Kasumi-1 (cell line): ENCODE measurements at places on chromosomes 1 and 21.
A peak's percentile ranks its signal among the peaks of the same experiment; 100 is the strongest.

GRCh38 chr1:43007377-43008114 is 48.9 kb upstream of the SLC2A1 start:
- DNase-seq = no peak

GRCh38 chr1:203915811-203916210 is 54.4 kb downstream of the SNRPE start:
- no peak for DNase-seq

DNA sequence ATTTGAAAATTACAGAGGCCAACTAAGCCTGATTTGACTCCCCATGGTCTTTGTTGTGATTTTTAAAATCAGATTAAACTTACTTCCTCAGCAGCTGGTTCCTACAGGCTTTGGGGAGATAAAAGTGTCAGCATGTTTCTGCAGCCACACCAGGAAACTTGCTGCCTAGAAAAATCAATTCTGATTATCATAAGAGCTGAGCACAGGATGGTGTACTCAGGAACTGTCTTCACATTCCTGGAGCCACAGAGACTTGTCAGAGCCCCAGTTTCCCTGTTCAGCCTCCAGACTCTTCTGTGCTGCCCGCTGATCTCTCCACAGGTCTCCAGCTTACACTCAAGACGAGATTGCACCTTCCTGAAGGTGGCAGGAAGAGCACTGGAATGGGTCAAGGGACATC is 23.9 kb downstream of the RAB3B start:
- no peak for DNase-seq

GRCh38 chr1:116122955-116123757 is 12.0 kb downstream of the MAB21L3 start:
- no peak for DNase-seq

DNA sequence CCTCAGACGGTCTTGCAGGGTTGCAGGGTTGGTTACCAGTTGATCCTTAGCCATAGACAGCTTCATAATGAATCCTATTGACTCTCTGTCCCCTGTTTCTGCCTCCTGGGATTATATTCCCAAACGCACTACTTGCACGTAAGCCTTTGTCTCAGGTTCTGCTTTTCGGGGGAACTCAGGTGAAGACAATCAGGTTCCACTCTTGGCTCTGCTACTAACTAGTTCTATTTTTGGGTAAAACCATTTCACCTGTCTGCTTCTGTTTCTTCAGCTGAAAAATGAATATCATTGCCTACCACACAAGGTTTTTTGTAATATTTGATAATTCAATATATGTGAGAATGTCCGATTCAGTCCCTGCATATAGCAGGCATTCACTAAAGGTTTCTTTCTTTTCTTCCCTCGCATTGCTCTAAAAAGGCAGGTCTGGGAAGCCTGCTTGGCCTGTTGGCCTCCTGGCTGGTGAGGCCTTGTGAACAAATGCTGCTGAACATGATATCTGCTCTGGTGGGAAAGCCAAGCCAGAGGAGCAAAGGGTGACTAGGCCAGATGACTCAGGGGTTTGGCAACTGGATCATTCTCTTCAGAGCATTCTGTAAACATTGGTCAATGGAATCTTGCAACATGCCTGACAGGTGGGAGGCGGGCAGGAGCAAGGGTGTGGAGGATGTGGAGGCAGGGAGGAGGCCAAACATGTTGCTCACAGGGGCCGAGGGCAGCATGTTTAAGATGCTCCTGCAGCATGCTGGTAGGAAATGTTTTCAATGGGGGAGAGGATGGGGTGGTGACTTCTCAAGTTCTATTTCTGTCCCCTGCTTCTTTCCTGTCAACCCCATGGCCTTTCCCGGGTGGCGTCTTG is 23.8 kb downstream of the IER5 start:
- DNase-seq = no peak

GRCh38 chr1:206982216-206982615 is 12.0 kb upstream of the FCAMR start:
- DNase-seq = peak; percentile 64

- DNase-seq = no peak
Observed at GRCh38 chr1:22572818-22573217, 9.5 kb downstream of the EPHA8 start.

- no peak for DNase-seq
Observed at GRCh38 chr1:172670316-172670715, 11.4 kb downstream of the FASLG start.

- no peak for DNase-seq
Observed at GRCh38 chr1:222539951-222540597, 7.8 kb downstream of the HHIPL2 start.

DNA sequence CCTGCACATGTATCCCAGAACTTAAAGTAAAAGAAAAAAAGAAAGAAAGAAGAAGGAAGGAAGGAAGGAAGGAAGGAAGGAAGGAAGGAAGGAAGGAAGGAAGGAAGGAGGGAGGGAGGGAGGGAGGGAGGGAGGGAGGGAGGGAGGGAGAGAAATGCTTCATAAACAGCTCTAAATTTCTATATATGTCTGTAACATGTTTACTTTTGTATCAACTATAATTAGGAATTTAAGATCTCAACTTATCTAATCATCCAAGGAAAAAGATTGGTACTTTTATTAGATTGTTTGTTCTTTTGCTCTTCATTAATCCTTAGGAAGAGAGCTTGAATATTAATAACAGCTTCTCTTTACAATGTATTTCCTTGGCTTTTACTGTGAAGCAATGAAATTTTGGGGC is 195.4 kb upstream of the PRMT6 start:
- DNase-seq = no peak

- no peak for DNase-seq
Observed at GRCh38 chr21:46187261-46187660, 3.0 kb upstream of the SPATC1L start.

DNA sequence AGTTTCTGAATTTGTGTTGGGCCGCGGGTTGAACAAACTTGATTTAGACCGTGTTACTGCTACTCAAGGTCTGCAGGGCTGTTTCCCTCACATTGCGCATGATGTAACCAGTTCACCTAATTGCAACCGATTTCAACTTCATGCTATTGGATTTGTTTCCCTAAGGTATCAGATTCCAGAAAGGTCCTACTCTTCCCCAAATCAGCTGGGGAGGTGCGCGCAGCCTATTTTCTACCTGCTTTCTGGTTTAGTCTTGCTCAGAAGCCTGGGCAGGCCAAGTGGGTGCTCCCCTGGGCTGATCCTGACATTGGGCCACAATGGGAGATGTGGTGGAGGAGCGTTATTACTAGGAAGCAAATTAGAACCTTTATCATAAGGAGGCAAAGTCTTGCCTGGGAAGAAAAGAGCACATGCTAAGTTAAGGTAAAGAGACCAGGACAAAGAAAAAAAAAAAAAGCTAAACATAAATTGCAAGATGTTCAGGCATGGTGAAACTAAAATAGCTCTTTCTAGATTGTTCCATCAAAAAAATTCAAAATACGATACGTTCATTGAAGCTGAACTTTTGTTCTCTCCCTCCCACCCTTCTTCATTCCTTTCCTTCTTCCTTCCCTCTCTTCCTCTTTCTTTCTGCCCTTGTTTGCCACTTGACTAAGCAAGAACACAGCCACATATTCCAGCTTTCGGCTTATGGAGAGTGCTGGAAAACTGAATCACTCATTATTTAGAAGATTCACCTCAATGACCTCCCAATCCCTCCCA is 28.8 kb upstream of the TARBP1 start:
- no peak for DNase-seq

- no peak for DNase-seq
Observed at GRCh38 chr21:32887026-32887425, 115.5 kb upstream of the PAXBP1 start.

DNA sequence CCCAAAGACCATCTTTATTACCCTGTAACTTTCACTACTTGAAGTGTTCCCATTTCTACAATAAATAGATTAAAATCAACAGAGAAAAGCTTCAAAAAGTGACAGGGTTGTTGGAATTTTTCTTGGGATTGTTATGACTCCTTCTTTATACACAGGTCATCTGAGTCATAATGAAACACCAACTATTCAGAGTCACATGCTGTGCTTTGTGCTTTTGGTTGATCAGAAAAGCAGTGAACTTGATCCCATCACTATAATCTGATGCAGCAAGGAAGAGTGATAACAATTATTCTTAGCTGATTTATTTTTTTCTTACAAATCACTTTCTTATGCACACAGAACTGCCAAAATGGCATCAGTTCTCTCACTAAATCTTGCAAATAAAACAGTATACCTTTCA is 422.9 kb downstream of the PTBP2 start:
- no peak for DNase-seq

DNA sequence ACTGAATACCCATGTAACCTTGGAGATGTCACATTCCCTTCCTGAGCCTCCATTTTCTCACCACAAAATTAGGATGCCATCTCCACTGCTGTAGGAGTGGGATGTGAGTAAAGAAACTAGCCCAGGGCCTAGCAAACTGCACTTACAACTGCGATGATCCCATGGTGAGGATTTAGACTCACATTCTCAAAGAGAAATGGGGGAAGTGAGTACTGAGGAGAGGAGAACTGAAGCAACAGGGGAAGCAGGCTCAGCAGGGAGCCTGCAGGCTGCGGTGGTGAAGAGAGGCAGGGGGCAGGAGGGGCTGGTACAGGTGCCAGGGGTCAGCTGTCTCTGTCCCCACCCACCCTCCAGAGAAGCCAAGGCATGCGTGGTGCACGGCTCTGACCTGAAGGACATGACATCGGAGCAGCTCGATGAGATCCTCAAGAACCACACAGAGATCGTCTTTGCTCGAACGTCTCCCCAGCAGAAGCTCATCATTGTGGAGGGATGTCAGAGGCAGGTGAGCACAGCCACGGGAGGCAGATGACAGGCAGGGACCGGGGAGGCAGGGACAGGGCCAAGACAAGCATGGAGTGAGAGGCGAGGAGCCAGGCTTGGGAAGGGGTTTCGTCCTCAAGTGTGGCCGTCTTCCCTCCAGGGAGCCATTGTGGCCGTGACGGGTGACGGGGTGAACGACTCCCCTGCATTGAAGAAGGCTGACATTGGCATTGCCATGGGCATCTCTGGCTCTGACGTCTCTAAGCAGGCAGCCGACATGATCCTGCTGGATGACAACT is 16.4 kb upstream of the ATP1A4 start:
- no peak for DNase-seq

- no peak for DNase-seq
Observed at GRCh38 chr1:169877800-169878491, 15.8 kb downstream of the SCYL3 start.

DNA sequence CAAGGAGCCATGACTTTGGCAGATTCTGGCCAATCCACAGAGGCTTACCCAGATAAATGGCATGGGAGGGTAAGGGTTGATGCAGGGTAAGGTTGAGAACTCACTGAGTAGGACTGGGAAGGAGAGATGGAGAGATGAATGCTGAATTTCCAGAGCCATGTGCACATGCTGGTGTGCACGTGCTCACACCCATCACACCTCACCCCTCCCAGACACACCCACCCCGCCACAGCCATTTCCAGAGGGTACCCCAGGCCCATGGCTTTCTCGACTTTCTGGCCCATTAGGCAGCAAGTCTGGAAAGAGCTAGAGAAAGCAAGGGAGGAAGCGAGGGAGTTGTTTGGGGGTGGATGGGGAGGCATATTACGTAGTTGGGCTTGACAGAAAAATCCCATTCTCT is 1.6 kb downstream of the CACNA1S start:
- DNase-seq = no peak

DNA sequence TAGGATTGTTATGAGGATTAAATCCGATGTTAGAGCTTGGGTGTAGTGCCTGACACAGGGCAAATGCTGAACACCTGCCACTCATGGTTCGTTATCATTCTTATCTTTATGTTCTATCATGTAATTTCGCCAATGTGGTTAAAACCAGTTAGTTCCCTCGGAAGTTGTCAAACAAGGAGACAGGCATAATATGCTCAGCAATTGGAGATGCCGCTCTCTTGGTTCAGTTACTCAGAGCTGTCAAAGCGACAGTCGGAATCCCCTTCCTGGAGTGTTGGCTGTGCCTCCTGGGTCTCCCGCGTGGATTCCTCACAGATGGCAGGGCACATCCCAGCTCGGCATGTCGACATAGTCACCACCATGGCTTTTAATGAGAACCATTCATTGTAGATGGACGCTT is 192.2 kb downstream of the ROR1 start:
- no peak for DNase-seq

- no peak for DNase-seq
Observed at GRCh38 chr21:16070207-16070651, 340.4 kb downstream of the USP25 start.

DNA sequence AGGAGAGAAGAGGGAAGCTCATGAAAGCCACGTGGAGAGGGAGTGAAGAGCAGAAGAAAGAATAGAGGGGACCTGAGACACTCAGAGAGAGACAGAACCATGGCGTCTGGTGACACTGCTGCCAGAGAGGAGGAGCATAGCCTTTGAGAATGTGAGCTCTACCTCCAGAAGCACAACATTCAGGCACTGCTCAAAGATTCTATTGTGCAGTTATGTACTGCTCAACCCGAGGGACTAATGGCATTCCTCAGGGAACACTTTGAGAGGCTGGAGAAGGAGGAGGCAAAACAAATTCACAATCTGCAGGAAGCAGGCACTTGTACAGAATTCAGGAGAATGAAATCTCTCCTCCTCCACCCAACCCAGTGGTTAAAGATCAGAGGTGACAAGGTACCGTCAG is 45.1 kb downstream of the BTBD8 start:
- no peak for DNase-seq

DNA sequence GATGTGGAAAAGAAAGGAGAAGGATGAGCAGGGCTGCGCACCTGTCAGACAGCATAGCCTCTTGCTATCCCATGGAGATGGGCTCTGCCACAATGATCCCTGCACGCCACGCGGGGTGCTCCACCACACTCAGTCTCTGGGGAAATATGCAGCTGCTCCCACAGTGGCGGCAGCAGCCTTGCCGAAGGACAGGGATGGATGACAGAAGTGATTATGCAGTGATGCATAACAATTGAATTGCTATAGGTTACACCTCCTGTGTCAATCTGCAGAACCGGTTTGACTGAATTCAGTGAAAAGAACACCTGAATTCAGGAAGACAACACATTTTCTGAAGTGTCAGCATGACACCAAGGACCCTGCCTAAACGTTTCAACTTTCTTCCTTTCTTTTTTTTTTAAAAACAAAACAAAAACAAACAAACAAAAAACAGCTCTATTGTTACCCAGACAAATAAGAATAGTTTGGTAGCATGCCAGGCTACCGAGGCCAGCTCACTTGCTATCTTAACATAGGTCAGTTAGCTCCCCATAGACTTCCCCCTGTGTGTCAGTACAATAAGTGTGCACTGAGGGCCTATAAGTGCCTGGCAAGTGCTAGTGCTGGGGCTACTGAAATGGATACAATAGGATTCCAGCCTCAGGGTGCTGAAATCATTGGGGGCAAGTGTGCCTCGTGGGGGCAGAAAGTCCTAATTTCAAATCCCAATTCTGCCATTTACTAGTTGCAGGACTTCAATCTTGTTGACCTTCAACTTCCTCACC is 127.6 kb upstream of the LMO4 start:
- DNase-seq = no peak

DNA sequence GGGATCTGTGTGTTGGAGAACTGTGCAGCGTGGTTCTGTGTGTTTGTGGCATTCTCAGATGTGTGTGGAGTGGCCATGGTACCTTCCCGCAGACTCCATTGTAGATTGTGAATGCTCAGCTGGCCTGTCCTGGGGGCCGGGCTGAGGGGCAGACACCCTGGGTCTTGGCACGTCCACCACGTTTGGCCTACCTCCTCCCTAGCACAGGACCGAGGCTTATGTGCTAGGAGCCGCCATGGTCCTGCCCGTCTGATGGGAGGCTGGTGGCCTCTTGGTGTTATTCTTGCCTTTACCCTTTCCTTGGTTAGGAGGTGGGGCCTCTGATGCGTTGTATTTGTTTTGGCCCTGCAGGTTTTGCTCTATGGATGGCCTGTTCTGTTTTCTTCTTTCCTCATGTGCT is 25.1 kb downstream of the SNAP47 start:
- DNase-seq = no peak

GRCh38 chr1:227729881-227730629 is 5.0 kb downstream of the JMJD4 start:
- DNase-seq = peak; percentile 64
